ENCODE measurements at places on chromosomes 16 and 17.

- no peak for DNase-seq
Observed at GRCh38 chr17:73827627-73828291, 183.5 kb upstream of the SDK2 start.

DNA sequence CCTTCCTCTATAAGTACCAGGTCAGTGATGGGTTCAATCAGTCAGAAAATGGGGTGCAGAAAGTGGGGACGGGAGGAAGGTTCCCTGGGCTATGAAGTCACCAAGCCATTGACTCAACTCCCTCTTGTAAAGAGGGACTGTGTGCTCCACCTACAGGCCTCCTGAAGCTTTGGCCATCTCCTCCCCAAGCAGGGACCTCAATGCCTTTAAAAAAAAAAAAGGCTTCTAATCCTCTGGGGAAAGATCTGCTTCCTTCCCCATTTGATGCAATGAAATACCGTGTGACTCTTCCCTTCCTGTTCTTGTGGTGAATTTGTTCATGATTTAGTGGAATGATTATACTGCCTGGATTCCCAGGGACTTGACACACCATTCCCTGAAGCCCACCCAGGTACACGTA is 30.8 kb downstream of the VWA3A start:
- DNase-seq, result no peak

DNA sequence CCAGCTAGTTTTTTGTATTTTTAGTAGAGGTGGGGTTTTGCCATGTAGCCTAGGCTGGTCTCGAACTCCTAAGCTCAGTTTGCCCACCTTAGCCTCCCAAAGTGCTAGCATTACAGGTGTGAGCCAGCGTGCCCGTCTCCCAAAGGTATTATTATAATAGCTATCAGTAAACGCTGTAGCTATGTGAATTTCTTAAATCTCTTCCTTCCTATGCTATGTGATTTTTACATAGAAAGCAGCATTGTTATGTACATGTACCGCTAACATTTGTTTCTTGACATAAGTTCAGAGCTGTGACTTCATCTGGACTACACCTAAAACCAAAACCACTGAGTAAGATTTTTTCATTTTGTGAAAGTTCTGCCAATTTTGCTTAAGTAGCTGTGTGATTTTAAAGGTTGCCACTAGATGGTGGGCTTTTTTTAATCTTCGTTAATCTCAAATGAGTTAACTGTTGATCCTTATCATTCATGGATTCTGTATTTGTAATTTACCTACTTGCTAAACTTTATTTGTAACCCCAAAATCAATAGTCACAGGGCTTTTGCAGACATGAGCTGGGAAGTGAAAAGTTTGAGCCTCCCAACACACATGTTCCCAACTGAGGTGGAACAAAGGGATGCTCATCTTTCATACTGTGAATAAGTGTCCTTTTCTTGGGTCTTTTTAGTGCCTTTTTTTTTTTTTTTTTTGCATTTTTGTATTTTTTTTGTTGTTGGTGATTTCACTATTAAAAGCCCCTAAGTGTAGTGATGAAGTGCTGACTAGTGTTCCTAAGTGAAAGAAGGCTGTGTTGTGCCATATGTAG is 21.9 kb downstream of the PRKAR1A start:
- DNase-seq, result no peak

GRCh38 chr16:22861580-22861979 is 47.6 kb downstream of the HS3ST2 start:
- DNase-seq, result no peak

DNA sequence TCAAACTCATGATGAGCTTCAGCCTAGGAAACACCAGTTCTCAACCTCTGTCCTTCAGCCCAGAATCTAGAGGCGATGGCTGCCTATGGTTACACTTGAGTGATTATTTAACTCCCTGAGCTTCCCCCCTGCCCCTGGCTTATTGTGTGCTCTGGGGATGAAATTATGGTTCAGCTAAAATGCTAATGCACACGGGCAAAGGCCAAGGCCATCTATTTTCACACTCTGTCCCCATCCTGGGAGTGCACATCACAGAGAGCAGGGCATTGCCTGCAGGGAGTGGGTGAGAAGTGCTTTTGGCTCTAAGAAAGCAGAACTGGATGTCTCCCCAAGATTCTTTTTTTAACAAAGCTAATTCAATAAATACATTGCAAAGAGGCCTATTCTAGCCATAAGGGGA is 21.6 kb upstream of the CACNG5 start:
- DNase-seq, result no peak

DNA sequence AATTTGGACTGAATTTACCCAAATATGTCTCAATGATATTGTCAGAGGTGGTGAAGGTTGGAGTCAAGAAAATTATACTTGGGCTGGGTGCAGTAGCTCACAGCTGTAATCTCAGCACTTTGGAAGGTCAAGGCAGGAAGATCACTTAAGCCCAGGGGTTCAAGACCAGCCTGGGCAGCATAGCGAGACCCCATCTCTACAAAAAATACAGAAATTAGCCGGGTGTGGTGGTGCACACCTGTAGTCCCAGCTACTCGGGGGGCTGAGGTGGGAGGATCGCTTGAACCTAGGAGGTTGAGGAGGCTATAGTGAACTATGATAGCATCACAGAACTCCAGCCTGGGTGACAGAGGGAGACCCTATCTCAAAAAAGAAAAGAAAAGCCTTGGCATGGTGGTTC is 40.9 kb downstream of the LAT start:
- no peak for DNase-seq

GRCh38 chr17:17723354-17724261 is 42.4 kb downstream of the RAI1 start:
- peak; percentile 63 for DNase-seq

- DNase-seq, result no peak
Observed at GRCh38 chr16:58970775-58971174, 236.7 kb upstream of the GOT2 start.

- no peak for DNase-seq
Observed at GRCh38 chr17:12247761-12248160, 227.1 kb downstream of the MAP2K4 start.

- peak; percentile 70 for DNase-seq
Observed at GRCh38 chr17:62671553-62671952, 44.1 kb downstream of the MRC2 start.

GRCh38 chr17:36545465-36546417 is 1.0 kb downstream of the GGNBP2 start:
- DNase-seq, result peak; percentile 99

GRCh38 chr17:78969865-78970264 is 9.9 kb downstream of the LGALS3BP start:
- DNase-seq, result peak; percentile 94

DNA sequence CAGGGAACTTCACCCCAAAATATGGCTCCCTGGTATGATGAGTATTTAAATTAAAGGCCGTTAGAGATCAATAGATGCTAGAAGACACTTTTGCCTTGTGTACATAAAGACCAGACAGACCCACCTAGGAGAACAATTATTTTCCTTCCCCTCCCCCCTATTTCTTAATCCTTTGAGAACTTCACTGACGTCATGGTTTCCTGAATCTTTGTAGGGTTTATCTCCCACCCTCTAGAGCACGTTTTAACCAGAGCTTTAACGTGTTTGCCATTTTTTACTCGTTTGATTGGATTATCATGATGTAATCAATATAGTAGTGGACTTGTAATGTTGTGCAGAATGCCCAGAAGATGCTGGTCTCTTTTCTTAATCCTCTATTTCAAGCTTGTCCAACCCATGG is 22.9 kb upstream of the XYLT2 start:
- DNase-seq, result no peak

GRCh38 chr17:32015245-32016013 is 8.2 kb downstream of the LRRC37B start:
- DNase-seq, result peak; percentile 87

- no peak for DNase-seq
Observed at GRCh38 chr17:68831170-68831569, 124.0 kb downstream of the ABCA8 start.

DNA sequence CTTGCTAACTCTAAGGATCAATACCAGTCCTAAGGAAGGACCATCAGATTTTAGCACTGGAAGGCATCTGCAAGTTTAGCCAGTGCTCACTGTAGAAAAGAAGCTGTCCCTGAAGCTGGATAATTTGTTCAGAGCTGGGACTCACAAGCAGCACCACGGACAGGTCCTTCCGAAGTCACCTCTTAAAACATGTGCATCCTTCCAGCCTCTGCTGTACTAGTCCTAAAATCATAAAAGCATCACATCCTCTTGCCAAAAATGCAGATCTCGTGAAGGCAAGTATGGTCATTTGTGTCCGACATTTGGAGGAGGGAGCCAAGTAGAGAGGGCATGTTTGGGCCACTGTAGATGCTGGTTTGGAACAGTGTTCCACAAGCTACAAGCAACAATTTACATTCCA is 506.9 kb downstream of the RBFOX1 start:
- no peak for DNase-seq

DNA sequence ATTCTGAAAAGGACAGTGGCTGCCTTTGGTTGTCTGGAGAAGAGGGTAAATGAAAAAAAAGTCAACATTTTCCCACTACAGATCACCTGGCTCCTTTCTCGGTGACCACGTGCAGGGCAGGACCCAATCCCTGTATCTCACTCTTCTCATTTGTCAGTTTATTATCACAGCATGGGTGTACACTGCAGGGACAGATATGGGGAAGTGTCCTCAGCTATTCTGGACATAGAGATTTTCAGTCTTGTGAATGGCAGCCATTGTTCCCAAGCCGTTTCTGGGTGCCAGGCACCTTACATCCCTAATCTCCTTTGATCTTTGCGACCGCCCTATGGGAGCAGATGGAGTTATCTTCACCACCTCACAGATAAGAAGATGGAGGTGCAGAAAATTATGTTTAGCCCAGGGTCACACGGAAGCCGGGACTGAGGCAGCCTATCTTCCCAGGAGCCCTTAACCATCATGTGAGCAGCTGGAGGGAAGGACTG is 7.2 kb downstream of the ADORA2B start:
- DNase-seq, result no peak

GRCh38 chr16:53695070-53695469 is 8.6 kb downstream of the RPGRIP1L start:
- DNase-seq, result no peak

DNA sequence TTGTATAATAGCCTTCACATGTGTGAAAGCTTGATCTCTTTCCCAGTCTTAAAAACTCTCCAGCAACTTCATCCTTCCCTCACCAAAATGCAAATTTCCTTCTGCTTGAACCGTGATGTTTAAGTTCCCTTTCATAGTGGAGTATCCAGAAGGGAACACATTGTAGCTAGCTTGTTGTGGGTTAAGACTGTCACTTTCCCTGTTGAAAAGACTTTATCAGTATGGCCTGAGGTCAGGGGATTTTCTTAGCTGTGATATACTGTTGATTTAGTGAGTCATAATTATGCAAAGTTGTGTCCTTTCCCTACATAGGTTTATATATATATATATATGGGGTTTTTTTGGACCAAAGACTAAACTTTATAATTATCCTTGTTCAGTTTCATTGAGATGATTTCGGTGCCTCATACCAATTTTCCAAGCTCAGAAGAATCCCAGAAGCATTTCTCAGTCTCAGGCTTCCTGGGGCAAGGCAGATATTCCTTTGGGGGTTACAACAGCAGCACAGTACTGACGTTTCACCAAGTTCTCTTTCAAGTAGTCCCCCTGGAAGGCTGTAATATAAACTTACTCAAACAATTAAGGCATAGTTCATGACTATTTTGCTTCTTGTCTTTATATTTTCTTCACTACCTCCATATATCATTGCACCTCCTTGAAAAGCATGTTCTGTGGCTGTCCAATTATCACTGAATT is 35.7 kb downstream of the ESRP2 start:
- no peak for DNase-seq

DNA sequence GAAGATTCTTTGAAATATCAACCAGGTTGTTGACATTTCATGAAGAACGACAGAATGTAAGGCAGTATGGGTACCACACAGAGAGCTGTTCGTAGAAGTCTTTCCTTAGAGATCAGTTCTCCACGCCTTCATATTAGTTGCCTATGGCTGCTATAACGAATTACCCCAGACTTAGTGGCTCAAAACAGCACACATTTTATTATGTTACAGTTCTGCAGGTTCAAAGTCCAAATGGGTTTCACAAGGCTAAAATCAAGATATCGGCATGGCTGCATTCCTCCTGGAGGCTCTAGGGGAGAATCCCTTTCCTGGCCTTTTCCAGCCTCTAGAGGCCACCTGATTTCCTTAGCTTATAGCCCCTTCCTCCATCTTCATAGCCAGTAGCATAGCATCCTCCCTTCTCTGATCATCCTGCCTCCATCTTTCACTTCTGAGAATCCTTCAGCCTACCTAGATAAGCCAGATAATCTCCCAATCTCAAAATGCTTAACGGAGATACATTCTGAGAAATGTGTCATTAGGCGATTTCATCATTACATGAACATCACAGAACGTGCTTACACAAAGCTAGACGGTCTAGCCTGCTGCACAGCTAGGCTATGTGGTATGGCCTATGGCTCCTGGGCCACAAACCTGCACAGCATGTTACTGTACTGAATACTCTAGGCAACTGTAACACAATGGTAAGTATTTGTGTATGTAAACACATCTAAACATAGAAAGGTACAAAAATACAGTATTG is 26.0 kb downstream of the ERCC4 start:
- no peak for DNase-seq

DNA sequence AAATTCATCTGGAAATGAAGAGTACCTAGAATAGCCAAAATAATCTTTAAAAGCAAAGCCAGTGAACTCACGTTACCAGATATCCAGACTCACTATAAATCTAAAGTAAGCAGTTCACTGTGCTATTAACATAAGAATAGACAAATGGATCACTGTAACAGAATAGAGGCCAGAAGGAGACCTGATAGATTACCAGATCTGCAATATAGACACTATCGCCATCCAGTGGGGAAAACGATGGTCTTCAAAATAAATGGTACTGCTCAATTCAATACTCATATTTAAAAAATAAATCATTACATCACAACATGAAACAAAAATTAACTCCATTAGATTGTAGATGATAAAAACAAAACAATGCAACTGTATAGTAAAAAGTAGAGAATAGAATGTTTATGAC is 158.6 kb upstream of the CDH8 start:
- DNase-seq, result no peak

- DNase-seq, result no peak
Observed at GRCh38 chr17:50148226-50149090, 2.0 kb downstream of the PPP1R9B start.

- no peak for DNase-seq
Observed at GRCh38 chr16:85736921-85737320, 14.0 kb downstream of the C16orf74 start.

DNA sequence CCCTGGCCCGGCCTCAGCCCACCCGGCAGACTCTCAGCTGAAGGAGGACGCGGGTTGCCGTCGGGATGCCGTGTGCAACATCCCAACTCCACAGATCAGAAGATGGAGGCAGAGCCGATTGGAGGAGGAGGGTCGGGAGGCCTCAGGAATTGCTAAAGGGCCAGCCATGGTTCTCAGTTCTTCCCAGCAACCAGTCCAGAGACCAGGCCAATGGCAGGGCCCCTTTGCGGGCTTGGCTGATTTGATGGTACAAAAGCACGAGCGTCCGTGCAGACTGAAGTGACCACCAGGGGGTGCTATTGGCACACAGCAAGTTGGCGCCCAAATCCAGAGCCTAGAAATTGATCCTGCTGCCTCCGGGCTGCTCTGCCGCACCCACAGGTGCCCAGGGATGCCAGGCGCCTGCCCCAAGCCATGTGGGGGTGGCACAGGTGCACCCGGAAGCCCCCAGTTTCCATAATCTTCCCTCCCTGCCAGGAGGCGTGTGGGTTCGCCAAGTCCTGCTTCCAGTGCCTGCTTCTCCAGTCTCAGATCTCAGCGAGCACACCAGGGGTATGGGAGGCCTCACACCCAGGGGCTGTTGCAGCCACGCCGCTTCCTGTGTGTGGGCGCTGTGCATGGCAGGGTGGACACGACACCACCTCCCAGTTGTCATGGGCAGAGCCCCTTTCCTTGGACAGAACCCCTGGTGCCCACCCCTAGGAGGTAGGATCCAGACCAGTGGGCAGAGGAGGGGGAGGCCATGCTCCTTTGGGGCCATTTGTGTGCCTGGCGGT is 7.1 kb upstream of the TEX19 start:
- peak; percentile 93 for DNase-seq

- DNase-seq, result no peak
Observed at GRCh38 chr17:10620823-10621222, 36.3 kb downstream of the MYH3 start.

Data from NCI-H345 (cell line).